Islet precursor cell (in vitro differentiated cells): ENCODE measurements at places on chromosomes 1 and 21.

DNA sequence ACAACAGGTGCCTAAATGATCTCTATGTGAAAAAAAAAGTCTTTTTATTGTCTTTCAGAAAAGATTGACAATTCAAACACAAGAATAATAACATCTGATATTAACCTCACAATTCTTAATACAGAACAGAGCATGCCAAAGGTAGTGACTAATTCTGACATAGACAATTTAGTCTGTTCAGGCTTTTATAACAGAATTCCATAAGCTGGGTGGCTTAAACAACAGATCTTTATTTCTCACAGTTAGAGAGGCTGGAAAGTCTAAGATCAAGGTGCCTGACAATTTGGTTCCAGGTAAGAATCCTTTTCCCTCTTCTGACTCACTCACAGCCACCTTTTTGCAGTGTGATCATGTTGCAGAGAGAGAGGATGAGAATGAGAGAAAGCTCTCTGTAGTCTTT, 27.0 kb downstream of the DPYD start:
- DNase-seq = no peak

DNA sequence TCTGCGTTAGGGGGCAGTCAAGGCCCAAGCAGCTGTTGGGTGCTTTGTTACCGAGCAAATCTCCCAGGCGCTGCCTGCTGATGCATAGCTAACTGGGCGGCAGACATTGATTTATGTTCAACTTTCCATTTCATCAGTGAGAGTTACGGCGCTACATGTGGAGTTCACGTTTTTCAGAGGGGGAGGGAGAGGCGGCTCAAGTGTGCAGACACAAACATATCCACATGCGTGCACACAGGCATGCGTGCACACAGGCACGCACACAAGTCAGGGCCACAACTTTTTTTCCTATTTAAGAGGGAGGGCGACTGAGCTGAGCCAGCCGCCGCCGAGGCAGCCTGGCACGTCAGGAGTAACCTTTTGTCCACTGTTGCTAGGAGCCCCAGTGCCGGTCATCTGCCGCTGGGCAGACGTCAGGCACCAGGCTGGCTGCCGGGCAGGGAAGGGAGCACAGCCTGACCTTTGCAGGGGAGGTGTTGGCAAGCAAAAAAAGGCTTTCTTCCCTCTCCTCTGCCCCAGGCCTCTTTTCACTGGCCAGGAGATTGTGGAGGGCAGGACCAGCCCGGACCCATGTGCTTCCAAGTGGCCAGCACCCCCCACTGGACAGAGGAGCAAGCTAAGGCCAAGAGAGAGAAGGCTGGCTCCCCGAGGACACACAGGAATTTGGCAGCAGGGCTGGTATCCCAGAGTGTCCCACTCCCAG, 73.3 kb downstream of the MRPL37 start:
- DNase-seq = peak; percentile 70

DNA sequence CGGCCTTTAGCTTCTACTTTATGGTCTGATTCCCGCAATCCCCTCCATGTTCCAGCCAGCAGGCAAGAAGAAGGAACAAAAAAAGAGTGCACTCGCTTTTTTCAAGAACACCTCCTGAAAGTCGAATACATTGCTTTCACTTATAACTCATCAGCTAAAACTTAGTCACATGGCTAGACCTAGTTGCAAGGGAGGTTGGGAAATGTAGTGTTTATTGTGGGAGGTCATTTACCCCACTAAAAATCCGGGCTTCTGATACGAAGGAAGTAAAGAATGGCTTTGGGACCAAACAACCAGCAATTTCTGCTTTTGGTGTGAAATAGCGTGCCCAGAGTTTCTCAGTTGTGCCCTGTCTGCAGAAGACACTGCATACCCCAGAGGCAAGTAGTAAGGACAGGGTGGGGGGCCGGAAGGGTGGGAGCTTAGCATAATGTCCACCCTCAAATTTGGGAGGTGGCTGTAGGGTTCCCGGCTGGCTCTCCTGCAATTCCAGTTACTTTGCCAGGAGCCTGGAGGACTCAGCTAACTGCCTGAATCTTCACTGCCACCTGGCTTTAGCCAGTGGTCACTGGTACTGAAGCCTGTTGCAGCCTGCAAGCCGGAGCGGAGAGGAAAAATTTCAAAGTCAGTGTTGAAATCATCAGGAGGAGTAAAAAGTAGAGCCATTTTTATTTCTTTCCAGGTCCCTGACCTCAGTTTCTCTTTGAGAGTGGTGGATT, 57.7 kb upstream of the F3 start:
- peak; percentile 71 for DNase-seq

- DNase-seq = no peak
Measured at GRCh38 chr1:118032883-118033282, 103.3 kb downstream of the WDR3 start.

DNA sequence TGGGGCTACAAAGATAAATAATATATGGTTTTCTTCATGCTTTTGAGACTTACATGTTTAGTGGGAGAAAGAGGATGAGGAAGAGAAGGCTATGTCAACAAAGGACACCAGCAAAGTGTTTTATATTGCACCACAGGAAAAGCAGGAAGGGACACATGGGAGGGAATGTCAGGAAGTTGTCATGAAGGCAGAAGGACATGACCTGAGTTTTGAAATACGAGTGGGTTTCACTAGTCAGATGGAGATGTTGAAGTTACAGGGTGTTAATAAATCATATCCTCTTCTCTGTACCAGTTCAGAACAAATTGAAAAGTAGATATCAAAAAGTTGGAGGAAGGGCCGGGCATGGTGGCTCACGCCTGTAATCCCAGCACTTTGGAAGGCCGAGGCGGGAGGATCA, 18.2 kb upstream of the AGO1 start:
- DNase-seq = no peak

DNA sequence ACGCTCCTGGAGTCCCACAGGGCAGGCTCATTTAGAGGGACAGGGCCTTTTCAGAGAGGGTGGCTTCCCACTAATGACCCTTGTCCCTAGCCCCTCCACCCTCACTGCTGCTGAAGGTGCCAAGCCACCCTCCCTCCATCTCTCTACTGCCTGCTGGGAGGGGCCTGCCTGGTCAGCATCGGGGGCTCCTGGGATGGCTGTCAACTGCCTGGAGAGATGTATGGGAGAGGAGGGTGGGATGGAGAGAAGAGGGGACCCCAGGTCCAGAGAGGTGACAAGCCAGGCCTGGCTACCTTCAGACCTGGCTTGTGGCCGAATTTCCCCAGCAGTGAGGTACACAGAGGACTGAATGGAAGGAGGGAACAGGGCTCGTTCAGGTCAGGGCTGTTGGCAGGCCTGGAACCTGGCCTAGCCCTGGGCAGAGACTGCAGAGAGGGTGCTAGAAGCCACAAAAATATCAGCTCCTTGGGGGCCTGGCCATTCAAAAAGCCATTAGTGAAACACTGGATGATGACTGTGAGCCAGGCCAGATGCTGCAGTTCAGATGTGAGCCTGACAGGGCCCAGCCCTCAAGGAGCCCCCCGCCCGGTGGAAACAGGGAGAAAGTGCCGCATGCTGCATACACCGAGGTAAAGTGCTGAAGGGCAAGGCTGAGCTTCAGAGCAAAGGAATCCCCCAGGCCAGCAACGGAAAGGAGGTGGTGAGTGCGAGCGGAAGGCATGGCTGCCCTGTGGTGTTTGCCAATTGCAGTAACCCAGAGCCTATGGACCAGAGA, 20.0 kb downstream of the MMEL1 start:
- no peak for DNase-seq

DNA sequence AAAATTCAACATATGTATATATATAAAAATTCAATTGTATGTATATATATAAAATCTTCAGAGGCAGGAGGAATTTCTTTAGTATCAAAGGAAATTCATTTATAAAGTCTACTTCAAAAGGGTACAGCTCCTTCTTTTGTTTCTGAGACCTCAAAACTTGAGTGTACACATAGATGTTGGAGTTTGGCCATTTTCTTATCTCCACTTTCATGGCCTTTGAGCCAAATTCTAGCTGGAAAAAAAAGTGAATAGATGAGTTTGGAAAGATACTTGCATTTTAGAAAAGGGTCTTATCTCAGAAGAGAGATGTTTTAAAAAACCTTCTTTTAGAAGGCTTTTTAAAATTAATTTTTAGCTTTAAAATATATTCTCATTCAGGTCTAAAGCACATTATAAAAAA, 103.2 kb downstream of the ATF6 start:
- no peak for DNase-seq

DNA sequence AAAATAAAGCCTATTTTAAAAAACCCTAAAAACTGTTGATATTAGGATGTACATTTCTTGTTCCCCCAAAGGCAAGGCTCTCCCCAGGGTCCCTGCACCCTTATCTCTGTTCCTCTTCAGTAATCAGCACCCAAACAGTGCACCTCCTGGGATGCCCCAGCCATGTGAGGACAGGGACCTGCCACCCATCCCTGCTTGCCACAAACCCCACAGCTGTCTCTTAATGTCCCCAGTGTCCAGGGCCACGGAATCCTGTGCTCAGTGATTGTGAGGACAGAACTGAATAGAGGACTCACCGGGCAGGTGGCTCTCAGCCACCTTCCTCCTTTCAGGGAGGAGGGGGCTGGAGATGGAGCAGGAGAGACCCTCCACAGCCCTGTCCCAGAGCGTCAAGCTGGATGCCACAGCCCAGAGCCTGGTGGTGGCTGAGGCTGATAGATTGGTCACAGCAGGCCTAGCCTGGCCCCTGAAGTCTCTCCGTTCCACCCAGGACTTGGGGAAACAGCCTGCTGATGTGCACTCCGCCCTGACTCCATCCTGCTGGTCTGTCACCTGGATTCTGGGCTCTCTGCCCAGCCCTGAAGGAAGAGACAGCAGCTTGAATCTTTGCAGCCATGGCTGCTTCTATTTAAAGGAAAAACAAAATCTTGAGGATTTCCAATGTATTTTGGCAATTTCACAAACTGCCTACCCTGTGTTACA, 23.1 kb downstream of the RNF187 start:
- DNase-seq = no peak

DNA sequence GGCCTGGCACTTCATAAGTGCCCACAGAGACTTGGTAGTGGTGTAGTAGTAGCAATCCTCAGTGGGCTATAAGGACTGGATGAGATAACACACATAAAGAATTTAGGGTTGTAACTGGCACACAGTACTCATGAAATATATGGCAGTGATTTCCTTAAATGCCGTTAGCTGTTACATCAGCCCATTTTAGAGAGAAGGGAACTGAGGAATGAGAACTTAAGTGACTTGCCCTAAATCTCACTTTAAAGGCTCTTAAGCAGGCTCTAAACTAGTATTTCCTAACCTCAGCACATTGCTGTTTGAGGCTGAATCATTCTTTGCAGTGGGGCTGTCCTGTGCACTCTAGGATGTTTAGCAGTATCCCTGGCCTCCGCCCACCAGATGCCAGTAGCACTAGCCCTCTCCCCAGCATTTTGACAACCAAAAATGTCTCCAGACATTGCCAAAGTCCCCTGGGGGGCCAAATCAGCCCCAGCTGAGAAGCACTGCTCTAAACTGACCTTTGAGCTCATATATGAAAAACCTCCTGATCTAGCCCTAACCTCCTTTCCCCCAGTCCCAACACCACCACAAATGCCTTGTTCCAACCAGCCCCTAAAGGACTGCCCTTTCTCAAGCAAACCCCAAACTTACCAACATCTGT, 11.6 kb downstream of the CAMK2N1 start:
- no peak for DNase-seq

DNA sequence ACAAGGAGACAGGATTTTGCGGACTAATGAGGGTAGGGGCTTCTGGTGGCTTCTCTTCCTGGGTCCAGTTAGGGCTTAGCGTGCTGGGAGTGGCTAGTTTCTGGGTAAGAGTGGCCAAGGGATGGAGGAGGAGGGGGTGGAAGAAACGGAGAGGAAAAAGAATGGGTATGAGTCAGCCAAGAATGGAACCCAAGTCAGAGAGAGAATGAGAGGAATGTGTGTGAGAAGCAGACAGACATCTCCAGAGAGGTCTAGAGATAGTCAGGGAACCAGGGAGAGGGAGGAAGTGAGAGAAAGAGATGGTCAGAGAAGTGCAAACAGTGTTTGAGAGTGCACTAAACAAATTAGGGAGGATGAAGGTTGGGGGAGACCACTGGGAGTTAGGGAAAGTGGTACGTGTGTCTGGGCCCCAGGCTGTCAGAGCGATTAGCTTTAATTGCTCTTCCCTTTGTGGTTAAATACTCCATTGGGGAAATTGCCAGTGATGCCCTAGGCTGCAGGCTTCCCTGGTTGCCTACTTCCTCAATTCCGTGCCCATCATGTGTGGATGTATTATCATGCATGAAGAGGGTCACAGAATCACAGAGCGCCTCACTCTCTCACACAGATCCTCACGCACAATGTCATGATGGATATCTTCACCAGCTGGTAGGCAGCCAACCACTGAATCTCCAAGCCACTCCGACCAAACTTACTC, 1.4 kb downstream of the PEA15 start:
- DNase-seq = peak; percentile 94

DNA sequence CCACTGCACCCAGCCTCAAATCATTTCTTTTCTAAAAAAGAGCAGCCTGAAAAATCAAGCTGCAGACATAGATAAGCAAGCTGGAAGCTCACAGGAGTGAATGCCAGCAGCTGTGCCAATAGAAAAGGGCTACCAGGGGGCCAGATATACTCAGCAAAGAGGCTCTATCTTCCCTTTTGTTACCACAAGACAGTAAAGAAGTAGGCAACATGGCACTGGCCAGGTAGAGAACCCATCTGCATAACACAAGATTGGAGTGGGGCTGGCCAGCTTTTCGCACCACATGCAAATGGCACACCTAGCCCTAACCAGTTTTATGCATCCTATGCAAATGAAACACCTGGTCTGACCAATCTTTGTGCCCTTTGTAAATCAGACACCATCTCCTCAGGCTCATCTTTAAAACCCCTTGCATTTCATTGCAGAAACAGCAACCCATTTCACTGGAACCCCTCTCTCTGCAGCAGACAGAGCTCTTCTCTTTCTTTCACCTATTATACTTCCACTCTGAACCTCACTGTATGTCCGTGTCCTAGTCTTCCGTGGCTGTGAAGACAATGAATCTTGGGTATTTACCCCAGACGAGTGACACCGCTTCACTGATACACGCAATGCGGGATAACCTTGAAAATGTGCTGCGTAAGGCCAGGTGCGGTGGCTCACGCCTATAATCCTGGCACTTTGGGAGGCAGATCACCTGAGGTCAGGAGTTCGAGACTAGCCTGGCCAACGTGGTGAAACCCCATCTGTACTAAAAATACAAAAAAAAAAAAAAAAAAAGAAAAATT, 15.1 kb downstream of the CASP9 start:
- peak; percentile 50 for DNase-seq

GRCh38 chr1:9877962-9878361, 32.1 kb downstream of the CTNNBIP1 start:
- DNase-seq = no peak

GRCh38 chr1:59214248-59215208, 82.4 kb upstream of the FGGY start:
- DNase-seq = no peak

GRCh38 chr1:115182012-115182715, 92.9 kb upstream of the TSPAN2 start:
- DNase-seq = no peak

- no peak for DNase-seq
Measured at GRCh38 chr1:245172026-245172425, 17.2 kb downstream of the KIF26B start.

GRCh38 chr1:1489231-1489630, 17.7 kb downstream of the ATAD3B start:
- DNase-seq = no peak
